Activated CD4-positive, CD25-positive, alpha-beta regulatory T cell treated with anti-CD3 and anti-CD28 coated beads, Interleukin-2, amount 50 U/mL, for 72 hours (primary cell): ENCODE measurements at places on chromosomes 2 and 18.

DNA sequence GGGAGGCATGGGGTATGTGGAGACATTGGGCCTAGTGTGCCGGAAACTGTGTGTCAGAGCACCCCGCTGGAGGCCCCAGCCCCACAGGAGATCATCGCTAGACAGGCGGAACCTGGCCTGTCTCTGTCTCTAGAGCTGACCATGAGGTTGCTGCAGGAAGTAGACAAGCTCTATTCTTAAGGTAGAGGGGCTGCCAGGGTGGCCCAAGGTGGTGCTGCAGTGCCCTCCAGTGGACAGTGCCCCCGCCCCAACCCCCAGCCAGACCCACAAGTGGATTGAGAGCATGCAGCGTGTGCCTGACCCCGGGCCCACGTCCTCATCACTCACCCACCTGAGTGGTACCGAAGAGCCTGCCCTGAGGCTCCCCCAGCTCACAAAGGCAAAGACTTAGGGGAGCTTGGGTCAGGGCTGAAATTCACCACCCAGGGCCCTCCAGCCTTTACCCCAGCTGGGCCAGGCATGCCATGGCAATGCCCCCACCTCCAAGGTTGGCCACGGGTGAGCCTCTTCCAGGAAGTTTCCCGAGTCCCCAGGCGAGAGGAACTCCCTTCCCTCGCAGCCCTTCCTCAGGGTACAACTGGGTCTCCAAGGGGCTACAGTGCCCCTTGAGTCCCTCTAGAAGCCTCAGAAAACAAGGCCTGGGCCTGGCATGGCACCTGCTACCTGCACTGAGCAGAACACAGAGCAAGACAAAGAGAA is 155.0 kb downstream of the TTC32 start:
- DNase-seq = no peak

DNA sequence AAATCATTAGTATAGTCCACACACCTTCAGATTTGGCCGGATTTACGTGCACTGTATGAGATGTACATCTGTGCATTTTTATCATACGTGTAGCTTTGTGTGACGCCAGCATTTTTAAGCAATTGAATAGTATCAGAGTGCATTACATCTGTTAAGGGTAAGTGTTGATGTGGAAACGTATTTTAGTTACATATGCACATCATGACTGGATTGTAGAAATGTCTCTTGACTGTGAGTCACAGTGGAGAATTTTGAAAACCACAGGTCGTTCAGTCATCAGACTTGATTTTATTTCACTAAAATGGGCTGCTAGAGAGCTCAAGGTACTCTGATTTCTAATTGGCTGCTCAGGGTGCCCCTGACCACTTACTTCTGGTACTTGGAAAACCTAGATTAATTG is 5.4 kb upstream of the GPBAR1 start:
- DNase-seq = no peak

DNA sequence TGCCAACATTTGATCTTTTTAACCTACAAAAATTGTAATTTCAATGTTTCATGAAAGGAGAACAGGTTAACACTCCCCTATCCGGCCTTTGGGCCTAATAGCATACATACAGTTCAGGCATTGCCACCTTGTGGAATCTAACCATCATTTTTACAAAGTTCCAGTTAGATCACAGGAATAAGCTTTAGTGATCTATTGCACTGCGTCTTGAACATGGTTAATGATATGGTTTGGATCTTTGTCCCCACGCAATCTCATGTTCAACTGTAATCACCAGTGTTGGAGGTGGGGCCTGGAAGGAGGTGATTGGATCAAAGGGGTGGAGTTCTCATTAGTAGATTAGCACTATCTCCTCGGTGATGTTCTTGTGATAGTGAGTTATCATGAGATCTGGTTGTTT is 58.2 kb upstream of the NEUROD1 start:
- no peak for DNase-seq

DNA sequence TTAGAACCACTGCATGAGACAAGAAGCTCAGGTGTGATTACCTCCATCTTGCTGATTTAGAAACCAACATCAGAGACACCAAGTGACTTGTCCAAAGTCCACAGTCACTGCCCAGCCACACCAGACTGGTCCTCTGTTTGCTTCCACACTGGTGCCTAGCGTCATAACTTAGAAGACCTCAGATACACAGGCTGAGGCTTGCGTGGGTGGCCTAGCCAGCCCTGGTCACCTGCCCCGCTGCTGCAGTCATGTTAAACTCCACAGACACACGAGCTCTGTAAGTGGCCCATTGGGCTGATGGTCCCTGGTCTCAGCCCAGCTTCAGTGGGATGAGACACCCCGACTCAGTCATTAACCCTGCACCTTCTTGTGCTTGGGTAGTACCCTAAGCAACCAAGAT is 47.1 kb downstream of the CNGA3 start:
- DNase-seq = no peak

DNA sequence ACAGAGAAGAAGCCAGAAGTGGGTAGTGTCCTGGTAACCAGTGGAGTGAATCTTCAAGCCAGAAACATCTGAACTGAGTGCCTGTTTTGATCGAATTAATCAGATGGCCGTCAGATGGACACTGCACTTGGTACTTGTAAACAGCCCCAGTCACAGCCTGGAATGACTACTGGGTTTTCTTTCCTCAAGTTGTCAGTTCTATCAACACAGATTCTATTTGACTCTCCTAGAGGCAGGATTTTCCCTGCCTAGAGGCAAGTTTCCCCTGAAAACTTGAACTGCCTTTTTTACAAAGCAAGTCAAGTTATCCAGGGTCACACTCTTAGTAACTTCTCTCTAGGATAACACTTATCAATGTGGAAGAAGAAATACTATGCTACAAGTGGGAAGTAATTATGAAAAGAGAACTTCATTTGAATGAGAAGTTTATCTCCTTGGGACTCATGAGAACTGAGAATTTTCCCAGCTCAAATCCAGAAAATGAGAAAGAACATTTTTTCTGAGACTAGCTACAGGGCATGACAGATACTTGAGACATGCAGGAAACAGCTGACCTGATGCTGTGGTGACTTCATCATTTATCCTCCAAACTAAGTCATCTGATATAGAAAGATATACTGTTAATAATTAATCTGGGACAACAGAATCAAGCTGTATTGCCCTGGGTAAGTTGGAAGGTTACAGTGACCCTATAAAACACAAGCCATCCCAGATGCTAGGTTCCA is 36.0 kb downstream of the SULT1C2 start:
- DNase-seq = no peak

DNA sequence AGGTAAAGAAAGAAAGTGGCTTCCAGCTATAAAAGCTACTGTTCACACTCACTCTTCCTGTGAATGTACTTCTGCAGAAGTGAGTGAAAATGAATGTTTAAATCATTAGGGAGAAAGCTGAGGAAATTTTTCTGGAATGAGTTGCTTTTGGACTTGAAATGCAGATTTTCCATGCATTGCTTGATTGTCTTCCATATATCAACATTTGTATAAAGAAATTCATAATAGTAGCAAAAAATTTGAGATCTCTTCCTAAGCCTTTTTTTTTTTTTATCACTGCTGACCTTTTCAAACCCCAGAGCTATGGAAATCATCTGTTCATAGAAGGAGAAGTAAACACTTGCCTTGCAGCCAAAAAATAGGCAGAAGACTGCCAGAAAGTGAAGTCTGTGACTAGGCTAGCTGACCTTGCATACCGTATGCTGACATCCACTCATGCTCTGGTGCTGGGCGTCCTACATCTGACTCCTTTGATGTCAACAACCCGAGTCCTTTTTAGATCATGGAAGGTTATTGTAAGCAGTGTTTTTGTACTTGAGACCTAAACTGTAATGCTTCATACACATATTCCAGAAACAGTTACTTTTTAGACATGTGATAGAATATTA is 154.5 kb upstream of the RASGRP3 start:
- no peak for DNase-seq

- no peak for DNase-seq
Observed at GRCh38 chr2:237727363-237727762, 71.2 kb upstream of the RBM44 start.

DNA sequence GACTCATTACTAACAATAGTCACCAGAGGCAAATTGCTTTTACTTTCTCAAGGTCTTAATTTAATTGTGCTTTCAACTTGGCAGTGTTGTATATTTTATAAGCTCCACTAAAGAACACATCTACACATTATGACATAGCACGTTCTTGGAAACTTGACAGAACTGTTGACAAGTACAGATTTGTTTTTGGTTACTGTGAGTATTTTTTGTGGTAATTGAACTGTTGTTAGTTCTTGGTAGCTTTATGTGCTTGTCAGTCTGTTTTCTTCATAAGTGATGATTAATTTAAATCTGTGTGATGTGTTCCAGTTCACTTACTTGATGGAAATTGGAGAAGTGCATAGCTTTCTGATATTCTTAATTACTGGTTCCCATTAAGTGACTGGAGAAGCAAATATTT is 63.9 kb downstream of the COMMD1 start:
- DNase-seq = no peak

- no peak for DNase-seq
Observed at GRCh38 chr2:218357236-218358177, 850 bp downstream of the CATIP start.

GRCh38 chr2:40037303-40037702 is 258.2 kb upstream of the THUMPD2 start:
- no peak for DNase-seq

DNA sequence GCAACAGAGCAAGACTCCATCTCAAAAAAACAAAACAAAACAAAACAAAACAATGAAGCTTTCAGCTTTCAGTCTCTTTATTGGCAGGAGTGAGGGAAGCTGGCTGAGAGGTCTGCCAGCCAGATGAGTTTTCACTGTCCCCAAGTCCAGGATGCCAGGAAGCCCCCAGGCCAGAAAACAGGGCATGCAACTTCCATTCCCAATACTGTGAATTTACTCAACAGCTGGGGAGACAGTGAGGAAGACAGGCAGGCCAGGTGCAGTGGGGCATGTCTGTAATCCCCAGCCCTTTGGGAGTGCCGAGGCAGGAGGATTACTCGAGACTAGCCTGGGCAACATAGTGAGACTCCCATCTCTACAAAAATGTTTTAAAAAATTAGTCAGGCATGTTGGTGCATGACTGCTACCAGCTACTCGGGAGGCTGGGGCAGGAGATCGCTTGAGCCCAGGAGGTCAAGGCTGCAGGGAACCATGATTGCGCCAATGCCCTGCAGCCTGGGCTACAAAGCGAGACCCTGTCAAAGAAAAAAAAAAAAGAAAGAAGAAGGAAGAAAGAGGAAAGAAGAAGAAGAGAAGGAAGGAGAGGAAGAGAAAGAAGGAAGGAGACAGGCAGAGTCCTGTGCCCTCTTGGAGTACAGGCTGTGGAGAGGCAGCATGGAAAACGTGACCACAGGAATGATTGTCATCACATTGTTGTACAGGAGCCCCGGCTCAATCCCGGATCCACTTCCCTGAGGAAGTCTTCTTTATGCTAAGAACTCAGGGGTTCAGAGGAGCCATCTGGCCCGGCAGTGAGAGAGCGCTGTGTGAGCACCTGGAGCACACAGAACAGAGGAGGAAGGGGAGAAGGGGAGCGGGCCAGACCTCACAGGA is 29.2 kb upstream of the POMC start:
- DNase-seq = no peak

- no peak for DNase-seq
Observed at GRCh38 chr2:190530248-190530900, 4.1 kb downstream of the NEMP2 start.

- no peak for DNase-seq
Observed at GRCh38 chr2:200199576-200200263, 106.8 kb upstream of the SPATS2L start.

DNA sequence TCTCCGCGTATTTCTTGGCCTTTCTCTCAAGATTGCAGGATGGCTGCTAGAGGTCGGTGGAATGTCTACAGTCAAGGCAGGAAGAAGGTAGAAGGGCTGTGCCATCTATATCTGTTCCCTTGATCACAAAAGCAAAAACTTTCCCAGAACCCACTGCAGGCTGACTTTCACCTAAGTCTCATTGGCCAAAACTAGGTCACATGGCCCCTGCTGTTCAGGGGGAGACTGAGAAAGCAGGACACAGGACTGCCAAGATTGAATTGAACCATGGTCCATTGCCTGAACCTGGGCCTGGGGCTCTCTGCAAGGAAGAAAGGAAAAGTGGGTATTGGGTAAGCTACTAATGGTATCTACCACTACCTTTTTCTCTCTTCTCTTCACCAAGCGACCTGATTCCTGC is 9.7 kb upstream of the GRP start:
- DNase-seq = no peak

- DNase-seq = no peak
Observed at GRCh38 chr2:109200616-109201464, 71.8 kb downstream of the SH3RF3 start.

GRCh38 chr18:8706791-8707555 is 1.6 kb downstream of the MTCL1 start:
- DNase-seq = peak; percentile 33

DNA sequence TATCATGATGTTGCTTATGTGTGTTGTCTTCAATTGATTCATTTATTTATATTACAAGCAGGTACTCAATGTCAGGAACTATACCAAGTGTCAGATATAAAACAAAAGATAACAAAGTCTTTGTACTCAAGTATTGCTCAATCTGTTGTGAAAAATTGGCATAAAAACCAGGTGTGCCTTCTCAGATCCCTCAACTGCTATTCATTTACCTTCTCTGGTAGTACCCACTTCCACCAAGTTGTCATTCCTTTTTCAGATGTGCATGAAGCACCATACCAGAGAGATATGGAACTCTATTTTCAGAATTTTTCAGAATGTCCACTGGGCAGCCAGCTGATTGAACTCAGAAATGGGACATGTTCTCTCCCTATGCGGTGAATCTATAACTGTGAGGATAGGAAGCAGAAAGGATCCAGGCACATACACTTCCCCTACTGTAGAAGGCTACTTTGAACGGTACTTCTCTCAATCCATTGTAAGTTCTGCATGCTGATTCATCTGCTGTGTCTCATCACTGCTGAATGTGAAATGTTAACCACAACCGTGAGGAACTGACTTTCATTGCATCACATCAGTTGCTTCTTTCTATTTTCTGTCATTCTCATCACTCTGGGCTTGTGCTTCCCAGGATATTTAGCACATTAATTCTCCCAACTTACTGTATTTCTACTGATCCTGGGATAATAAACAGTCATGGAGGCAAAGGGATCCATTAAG is 1621.3 kb downstream of the SUCLG1 start:
- DNase-seq = no peak
